ENCODE measurements at places on chromosomes 3 and 15.
A peak's percentile ranks its signal among the peaks of the same experiment; 100 is the strongest.

DNA sequence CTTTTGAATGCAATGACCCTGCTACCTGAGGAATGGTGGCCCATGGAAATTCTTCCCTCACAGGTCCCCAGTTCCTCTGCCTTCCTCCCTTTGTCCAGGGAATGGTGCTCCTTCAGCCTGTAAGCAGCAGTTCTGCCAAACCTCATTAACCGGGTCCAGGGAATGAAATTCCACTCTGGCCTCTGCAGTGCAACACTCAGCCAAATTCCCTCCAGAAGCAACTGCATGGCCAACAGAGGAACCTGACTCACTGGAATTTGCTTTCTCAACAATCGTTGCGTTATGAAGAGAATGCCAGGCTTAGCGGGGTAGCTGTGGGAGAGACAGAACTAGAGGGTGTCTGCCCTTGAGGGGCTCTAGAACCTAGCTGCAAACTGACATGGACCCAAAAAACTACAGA lies 449.4 kb upstream of the PROK2 start:
- DNase-seq = peak; percentile 75

DNA sequence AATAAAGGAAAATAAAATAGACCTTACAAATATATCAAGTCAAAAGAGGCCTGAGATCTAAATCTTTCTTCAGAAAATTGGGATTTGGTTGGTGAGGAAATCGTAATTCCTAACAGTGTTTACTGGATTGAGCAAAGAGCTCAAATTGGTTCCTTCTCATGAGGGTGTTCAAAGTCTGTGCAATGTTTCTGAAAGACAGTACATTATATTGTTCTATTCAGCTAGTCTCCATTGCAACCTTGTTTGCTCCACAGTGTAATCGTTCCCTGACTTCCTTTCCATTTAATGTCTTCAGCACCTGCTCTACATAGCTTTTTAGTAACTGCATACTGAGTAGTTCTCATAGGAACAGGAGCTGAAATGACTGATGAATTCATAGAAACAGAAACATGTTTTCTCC lies 326.8 kb downstream of the SUCLG2 start:
- no peak for DNase-seq

DNA sequence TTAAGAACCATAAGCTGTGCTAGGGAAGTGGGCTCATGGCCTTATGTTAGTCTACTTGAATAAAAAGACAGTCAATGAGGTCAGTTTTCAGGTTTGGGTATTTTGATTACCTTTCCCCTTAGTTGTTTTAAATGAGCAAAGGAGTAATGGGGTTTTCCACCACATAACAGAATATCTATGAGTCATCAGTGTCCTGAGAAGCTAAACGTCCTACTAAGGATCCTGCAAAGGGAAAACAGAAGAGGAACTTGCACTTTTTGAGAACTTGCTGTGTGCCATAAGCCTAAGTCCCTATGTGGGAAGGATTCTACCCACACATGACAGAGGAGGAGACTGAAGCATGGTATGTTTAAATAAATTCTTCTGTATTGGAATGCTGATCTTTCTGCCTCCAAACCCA lies 292.8 kb upstream of the TMC3 start:
- DNase-seq = no peak

- no peak for DNase-seq
Measured at GRCh38 chr3:197196192-197196591, 102.2 kb downstream of the DLG1 start.

GRCh38 chr15:77034695-77035489 lies 36.0 kb downstream of the TSPAN3 start:
- no peak for DNase-seq

DNA sequence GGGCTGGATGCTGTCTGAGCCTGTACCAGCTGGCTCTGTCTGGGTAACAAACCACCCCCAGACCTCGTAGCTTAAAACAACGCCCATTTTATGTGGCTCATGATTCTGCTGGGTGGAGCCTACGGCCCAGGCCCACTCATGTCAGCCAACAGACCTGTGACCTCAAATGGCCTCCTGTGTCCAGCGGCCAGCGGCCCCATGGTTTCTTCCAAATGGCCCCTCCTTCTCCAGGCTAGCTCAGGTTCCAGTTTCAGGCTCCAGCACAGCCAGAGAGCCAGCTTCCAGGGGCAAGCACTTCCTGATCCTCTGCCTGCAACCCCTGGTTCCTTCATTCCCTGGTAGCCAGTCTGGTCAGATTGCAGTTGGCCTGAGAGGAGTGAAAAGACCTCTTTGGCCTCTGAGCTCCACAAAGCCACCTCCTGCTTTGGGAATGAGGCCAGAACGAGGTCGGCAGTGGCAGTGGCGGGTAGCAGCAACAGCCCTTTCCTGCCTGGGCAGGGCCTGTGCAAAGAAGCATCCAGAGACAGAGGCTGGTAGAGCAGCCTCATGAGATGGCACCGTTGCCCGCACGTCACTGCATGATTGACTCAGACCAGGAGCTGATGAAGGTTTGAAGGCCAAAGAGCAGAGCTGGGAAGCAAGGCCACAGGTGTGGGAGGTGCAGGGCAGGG lies 21.0 kb upstream of the PLXNA1 start:
- DNase-seq = no peak

DNA sequence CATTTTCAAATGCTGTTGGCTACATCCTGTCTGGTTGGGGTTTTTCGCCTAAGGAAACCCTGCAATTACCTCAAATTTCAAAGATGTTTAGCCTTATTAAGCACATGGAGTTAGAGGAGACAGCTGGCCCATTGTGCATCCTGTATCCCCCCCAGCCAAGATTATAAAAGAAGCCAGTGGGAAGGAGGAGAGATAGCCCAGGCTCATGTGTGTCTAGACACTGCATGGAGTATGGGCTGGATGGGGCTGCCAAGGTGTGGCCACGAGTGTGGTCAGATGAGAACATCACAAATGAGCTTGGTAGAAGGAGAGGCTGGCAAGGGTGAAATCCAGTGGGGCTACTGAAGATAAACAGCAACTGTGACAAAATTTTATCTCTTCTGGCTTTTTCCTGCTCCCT lies 270.0 kb upstream of the TBC1D5 start:
- no peak for DNase-seq

DNA sequence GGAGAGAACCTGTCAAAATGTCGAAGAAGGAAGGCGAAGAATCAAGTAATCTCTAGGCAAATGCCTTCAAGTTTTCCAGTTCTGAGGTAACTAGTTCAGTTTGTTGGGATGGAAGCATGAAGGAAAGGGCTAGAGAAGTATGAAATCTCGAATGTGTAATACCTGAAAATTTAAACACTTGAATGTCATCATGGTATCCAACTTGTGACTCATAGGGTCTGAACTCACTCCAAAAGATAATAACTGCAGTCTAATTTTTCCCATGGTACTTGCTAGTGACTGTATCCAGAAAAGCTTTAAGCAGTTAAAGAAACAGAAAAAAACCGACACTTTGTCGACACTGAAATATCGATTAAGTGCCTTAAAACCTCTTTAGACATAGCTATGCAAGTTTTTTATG lies 102.9 kb upstream of the CHRM5 start:
- DNase-seq = peak; percentile 68

- peak; percentile 39 for DNase-seq
Measured at GRCh38 chr15:50940506-50940905, 32.0 kb downstream of the AP4E1 start.

GRCh38 chr3:67357610-67358458 lies 296.6 kb downstream of the SUCLG2 start:
- DNase-seq = peak; percentile 54

- DNase-seq = no peak
Measured at GRCh38 chr3:114295946-114296345, 2.1 kb downstream of the TIGIT start.

DNA sequence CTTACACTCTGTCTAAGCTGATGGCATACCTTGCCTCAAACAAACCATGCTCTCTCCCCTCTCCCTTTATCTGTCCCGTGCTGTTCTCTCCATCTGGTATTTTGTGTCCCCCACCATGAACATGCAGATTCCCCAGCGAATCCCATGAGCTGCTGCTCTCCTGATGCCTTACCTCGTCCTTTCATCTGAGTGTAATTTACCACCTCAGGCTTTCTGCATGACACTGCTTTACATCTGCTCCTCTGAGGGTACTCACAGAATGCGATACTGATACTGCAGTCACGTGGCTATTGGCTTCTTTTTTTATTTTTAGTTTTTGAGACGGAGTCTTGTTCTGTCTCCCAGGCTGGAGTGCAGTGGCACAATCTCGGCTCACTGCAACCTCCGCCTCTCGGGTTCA lies 341.7 kb downstream of the PTPRG start:
- DNase-seq = no peak

- no peak for DNase-seq
Measured at GRCh38 chr15:52134502-52135144, 22.0 kb upstream of the BCL2L10 start.

DNA sequence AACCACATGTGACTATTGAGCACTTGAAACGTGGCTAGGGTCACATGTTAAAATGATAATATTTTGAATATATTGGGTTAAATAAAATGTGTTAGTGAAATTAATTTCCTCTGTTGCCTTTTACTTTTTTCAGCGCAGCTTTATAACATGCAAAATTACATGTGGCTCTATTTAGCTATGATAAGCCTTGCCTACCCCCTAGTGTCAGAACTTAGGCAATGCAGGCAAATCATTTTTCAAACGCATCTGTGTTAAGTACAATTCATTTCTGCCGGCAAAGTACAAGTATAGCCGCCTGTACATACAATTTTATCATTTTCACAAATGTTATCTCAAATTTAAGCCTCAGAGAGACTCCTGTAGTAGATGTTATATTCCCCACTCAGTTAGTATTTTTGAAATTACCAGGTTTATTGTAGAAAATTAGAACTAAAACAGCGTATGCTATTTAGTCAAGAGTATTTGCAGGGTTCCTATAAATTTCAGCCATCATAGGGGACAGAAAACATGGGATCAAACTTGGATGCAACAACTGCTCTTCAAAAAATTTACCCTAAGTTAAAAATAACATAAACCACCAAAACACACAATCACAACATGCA lies 56.1 kb downstream of the TAFA4 start:
- peak; percentile 55 for DNase-seq

DNA sequence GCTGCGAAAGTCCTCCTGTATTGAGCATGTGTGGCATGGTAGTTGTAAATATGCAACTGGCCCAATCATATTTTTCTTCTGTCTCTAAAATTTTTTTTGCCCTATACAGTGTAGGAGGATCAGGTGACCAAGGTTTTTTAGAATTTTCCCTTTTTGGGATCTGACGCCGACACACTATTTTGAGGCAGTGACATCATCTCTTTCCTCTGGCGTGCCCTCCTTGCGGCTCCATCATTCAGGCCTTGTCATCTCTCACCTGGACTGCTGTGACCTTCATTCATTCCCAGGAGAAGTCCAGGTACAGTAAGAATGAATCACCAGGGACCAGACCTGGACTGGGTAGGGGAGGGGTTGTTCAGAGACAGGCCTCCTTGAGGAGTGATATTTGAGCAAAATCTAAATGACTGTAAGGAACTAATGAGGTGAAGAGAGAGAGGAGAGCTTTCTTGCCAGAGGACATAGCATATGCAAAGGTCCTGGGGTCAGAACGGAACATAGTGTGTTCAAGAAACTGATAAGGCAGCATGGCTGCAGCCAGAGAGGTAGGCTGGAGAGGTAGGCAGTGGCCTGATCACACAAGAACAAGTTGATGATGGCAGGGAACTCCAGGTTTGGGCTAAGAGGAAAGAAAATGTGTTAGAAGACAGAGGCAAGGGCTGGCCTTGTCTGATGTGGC lies 38.7 kb downstream of the ARNT2 start:
- DNase-seq = no peak

DNA sequence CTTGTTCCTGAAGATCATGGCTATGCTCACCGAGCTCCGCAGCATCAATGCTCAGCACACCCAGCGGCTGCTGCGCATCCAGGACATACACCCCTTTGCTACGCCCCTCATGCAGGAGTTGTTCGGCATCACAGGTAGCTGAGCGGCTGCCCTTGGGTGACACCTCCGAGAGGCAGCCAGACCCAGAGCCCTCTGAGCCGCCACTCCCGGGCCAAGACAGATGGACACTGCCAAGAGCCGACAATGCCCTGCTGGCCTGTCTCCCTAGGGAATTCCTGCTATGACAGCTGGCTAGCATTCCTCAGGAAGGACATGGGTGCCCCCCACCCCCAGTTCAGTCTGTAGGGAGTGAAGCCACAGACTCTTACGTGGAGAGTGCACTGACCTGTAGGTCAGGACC lies 35.2 kb downstream of the NR1I2 start:
- DNase-seq = no peak

DNA sequence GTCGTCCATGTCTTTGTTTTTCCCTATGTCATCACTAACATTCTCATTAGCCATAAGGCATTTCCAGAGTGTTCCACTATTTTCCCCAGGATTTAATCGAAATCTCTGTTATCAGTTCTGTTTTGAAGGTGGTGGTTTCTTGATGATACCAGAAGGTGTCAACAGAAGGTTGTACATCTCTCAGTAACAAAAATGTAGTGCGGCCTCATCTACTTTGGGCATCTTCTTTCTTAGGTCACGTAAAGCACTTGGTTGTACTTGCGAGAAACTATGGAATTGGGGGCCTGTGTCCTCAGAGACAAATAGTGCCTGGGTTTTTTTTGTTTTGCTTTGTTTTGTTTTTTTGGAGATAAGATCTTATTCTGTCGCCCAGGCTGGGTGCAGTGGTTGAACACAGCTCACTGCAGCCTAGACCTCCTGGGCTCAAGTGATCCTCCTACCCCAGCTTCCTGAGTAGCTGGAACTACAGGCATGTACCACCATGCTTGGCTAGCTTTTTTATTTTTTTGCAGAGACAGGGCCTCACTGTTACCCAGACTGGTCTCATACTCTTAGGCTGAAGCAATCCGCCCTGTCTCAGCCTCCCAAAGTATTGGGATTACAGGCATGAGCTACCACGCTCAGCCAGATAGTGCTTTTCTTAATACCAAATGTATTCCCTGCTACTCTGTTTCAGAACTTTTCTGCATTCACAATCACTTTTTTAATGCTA lies 61.2 kb upstream of the FURIN start:
- peak; percentile 22 for DNase-seq

DNA sequence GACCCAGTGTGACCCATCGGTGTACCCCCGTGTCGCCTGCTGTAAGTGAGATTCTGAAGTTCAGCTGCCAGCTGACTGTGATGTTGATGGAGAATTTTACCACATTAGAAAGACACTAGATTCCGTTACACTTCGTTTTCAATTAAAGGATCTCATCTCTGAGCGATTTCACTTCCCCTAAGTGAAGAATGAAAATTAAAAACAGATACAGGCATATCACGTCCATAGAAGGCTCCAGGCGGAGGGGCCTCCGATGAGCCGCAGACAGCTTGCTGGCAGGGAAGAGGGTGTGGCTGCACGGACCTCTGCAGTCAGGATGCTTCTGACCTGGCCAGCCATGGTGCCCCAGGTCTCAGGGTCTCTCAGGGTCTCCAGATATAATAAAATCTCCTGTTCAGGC lies 6.6 kb upstream of the CPN2 start:
- peak; percentile 53 for DNase-seq

GRCh38 chr15:92645731-92646130 lies 9.8 kb downstream of the FAM174B start:
- no peak for DNase-seq

- peak; percentile 84 for DNase-seq
Measured at GRCh38 chr3:139537361-139537760, 2.2 kb downstream of the RBP1 start.

GRCh38 chr3:7209098-7209497 lies 348.2 kb downstream of the GRM7 start:
- DNase-seq = no peak

Measured in fibroblast of skin of right biceps (primary cell).